Substantia nigra (tissue), 51 donors: ENCODE measurements at places on chromosomes 6 and 20.

DNA sequence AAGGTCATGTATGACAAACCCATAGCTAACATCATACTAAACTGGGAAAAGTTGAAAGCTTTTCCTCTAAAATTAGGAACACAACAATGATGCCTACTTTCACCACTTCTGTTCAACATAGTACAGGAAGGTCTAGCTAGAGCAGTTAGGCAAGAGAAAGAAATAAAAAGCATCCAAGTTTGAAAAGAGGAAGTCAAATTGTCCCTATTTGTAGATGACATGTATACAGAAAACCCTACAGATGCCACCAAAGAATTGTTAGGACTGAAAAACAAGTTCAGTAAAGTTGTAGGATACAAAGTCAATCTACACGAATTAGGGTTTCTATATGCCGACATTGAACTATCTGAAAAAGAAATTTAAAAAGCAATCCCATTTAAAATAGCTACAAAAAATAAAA lies 89.4 kb upstream of the GLP1R start:
- DNase-seq: no peak

GRCh38 chr6:155883334-155883731 lies 427.7 kb upstream of the NOX3 start:
- no peak for DNase-seq

GRCh38 chr6:41954668-41955067 lies 13.1 kb upstream of the CCND3 start:
- no peak for DNase-seq

GRCh38 chr6:5960456-5960855 lies 46.3 kb downstream of the NRN1 start:
- no peak for DNase-seq

DNA sequence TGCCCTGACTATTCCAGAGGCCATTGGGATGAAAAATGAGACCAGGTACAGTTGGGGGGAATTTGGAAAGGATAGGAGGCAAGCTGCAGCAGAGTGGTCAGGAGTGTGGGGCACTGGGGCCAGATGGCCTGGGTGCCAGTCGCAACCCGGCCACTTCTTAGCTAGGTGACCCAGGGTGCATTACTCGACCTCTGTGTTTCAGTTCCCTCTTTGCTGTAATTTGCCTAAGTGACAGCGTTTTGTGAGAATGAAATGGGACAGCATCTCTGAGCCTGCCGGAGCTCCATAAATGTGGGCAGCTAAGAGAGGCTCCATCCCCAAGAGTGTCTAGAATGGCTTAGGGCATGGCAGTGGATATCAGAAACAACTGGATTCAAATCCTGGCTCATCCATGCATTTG lies 13.9 kb downstream of the LRFN2 start:
- no peak for DNase-seq
